Stimulated activated CD4-positive, alpha-beta T cell treated with anti-CD3 and anti-CD28 coated beads, Interleukin-4, amount 100 ng/mL, for 1 hour (primary cell): ENCODE measurements at places on chromosomes 1 and 21.

DNA sequence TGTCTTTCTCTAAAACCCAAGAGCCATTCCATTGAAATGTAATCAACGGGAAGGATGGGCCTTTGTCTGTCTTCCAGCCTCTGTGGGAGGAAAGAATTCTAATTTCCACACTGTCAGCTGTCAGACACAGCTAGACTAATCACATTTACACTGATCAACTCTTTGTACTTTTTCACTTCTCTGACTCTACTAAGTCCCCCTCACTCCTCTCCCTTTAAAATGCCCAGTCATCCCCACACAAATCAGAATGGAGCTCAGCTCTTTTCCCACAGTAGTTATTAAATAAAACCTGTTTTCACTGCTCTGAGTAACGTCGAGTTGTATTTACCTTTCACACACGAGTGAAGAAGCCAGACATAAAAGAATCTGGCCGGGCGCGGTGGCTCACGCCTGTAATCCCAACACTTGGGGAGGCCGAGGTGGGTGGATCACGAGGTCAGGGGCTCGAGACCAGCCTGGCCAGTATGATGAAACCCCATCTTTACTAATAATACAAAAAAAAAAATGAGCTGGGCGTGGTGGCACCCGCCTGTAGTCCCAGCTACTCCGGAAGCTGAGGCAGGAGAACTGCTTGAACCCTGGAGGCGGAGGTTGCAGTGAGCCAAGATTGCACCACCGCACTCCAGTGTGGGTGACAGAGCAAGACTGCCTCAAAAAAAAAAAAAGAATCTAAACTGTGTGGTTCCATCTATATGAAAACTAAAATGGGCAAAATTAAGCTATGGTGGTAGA is 13.3 kb downstream of the ZBTB8OS start:
- no peak for DNase-seq

DNA sequence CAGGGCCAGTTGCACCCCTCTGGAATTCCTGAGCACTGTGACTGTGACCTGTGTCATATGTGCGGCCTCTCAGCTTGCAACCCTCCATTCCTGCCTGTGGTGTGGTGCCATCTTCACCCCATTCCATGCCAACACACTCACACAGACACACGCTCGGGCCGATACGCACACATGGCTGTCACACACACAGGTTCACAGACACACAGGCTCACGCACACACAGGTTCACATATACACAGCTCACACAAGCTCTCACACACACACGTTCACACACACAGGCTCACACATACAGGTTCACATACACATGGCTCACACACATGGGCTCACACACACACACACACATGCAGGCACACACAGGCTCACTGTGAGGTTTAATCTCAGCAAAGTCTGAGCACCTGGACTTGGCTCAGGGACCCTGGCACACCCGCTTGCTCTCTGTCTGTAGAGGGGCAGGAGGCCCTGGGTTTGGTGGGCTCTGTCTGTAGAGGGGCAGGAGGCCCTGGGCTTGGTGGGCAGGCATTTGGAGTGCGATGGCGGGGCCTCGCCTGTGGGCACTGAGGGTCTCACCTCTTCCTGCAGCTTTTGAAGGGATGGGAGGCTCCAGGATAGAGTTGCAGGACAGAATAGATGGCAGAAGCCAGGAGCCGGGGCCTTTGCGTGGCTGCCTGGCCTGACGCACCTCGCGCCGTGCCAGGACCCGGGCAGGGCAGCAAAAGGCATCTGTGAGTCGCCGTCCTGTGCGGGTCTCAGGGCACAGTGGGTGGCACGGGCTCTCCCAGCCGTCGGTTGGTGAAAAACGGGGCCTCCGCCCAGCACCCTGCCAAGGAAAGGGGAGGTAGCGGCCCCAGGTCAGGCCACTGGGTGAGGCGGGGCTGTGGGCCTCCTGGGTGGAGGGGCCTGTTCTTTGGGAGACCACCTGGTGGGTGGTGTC is 17.1 kb downstream of the COL18A1 start:
- no peak for DNase-seq

- DNase-seq = no peak
Measured at GRCh38 chr1:160373696-160374095, 6.8 kb downstream of the NHLH1 start.

GRCh38 chr1:51044834-51045233 is 57.2 kb upstream of the C1orf185 start:
- DNase-seq = no peak

DNA sequence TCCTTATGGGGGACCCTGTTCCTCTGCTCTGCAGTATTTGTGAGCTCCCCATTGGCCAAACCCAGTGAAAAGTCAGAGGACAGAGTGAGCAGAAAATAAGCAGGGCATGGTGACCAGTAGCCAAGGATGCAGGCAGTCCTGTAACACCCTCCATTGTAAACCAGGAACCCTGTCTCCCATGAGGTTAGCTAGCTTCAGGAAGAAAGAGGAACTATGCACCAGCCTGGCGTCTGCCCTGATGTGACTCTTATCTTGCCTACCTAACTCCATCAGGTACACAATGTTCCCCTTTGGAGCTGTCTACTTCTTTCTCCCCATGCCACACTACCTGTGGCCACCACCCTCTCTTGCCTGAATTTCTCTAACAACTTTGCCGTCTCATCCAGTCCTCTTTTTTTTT is 119.2 kb downstream of the LRIG2 start:
- DNase-seq = no peak

DNA sequence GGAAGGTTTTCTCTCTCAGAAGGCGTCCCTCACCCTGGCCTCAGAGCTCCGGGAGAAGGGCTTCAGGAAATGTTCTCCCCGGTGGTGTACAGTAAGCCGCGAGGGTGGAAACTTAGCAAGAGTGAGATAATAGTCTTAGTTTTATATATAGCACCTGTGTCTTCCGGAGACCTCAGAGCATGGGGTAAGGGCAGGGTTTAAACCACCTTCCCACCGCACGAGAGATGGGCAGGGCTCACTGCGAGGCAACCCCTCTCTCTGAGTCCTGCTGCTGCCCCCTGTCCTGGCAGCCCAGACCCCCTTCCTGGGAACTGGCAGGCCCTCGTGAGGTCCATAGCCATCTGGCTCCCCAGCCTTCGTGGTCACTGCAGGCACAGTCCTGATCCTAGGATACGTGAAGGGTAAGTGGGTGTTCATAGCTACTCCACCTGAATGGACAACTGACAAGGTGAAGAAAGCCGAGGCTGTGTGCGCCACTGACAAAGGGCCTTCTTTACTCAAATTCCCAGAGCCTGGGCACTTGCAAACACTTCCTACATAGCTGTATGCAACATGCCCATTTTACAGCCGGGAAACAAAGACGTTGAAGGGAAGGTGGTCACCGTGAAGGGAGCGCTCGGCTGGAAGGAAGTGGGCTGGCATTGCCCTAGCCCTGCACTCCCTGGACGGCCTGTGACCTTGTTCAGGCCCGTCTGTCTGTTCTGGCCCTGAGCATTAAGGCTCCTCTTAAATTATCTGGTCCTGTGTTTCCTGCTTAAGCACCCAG is 26.9 kb downstream of the ITPKB start:
- DNase-seq = peak; percentile 32

GRCh38 chr1:207970329-207971233 is 59.7 kb upstream of the CD34 start:
- DNase-seq = no peak

GRCh38 chr1:16978139-16978538 is 2.3 kb downstream of the MFAP2 start:
- DNase-seq = no peak

- no peak for DNase-seq
Measured at GRCh38 chr1:95903060-95903459, 669.0 kb downstream of the RWDD3 start.

- DNase-seq = no peak
Measured at GRCh38 chr1:243595527-243596210, 254.4 kb downstream of the AKT3 start.

- DNase-seq = no peak
Measured at GRCh38 chr1:245440922-245441321, 286.1 kb downstream of the KIF26B start.

DNA sequence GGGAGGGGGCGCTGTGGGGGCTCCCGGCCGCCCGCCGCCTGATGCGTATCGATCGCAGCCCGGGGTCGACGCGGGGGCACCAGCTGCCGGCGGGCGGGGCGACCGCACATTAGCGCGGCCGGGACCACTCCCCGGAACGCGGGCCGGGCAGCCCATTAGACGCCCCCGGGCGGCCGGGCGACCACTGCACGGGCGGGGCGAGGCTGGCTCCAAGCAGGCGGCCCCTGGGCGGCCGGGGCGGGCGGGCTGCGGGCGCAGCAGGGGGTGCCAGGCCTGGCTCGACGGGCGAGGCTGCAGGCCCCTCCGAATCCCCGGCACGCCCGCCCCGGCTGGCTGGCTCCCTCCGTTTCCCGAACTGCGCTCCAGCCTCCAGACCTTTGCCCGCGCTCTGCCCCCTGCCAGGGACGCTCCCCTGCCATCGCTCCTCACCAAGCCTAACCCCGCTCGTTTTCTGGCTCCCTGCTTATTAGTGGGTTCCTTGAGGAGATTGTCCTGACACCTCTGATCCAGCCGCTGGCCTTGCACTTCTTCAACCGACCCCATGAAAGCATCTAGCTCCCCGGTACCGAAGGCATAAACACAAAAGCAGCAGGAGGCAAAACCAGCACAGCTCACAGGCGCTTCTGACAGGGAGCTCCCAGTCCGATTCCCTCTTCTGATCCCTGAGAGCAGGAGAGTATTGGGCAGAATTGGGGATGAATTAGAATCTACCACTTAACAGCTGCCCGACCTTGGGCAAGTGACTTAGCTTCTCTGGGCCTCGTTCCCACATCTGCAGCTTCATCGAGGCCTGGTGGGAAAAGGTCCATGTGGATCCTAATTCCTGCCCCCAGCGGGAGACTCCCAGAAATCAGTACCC is 92.6 kb upstream of the CASZ1 start:
- DNase-seq = no peak

DNA sequence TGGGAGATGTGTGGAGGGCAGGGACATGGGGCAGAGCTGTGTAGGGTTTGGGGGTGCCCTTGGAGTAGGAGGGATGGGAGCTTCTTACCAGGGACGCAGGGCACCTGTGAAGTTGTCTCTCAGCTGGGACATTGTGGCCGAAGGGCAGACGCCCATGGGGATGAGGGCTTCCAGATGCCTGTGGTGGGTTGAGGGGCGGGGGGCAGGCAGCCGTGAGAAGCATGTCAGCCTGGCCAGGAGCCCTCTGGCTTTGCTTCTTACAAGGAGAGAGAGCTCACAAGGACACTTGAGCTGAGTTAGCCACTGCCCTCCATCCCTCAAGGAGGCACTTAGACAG is 8.5 kb downstream of the A3GALT2 start:
- DNase-seq = no peak

GRCh38 chr1:88043834-88044233 is 640.2 kb upstream of the PKN2 start:
- no peak for DNase-seq

DNA sequence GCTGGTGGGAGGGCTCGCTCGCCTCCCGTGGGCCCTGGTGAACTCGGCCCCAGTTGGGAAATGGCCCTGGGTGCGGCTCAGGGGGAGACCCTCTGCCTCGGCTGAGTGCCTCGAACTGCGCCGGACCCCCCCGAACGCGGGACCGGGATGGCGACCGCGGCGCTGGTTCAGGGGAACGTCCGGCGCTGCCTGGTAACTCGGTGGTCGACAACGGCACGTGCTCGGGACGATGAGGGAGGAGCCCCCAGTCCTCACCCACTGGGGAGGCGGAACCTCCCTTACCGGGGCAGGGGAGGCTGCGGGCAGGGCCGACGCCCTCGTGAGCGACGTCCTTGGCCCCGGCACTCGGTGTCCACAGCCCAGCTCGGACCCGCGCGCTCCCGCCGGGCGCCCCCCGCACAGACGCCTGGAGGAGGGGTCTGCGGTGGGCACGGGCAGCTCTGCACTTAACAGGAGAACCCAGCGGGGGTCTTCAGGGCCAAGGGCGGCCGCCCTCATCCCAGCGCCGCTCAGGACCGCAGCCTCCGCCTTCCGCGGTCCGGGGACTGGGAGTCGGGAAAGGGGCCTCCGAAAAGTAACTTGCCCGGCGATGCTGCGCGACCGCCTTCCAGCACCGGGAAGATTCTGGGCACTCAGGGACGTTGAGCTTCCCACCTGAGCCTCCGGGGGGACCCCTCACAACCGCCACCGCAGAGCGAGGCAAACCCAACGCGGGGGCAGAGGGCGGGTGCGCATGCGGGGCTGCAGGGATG is 1.7 kb downstream of the HES4 start:
- no peak for DNase-seq

- no peak for DNase-seq
Measured at GRCh38 chr1:21451981-21452411, 12.1 kb downstream of the NBPF3 start.

- DNase-seq = no peak
Measured at GRCh38 chr21:43970551-43970950, 41.6 kb upstream of the TRAPPC10 start.

DNA sequence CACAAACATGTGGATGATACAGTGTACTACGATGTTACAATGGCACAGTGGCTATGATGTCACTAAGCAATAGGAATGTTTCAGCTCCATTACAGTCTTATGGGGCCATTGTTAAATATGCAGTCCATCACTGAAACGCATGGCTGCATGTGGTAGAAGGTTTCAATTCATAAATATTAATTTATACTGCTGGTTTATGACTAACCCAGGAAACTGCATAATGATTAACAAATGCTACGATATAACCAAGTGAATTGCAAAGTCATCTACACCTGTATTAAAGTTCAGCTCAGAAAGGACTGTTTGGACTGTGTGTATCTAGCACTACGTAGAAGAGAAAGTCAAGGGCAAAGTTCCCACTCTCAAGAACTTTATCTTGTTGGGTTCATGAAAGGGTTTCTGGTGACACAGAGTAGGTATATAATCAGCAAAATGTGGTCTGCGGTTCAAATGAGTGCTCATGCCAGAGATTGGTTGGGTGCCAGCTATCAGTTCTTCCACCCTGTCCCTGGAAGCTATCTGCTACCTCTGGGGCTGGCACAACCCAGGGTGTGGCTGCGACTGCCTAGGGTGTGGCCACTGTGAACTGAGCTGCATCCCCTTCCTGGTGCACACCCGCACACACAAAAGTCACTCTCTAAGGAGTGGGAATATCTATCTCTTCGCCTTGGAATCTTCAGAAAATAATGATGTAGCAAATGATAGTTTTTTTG is 14.8 kb downstream of the MGST3 start:
- no peak for DNase-seq

DNA sequence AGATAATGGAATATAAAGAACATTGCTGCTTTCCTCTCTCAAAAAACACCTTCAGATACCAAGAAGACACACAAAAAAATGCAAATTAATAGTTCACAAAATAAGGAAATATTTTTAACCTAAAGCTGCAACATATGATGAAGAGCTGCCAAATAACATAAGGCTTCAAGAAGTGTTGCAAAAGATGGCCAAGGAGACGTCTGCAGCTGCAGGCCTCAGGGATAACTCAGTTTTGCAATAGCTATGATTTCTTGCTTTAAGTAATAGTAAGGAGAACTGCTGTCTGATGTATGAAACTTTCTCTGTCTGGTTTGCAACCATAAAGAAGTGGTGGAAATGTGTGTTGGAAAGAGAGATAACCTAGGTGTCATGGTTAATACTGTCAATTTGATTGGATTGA is 1237.5 kb downstream of the MRPL39 start:
- no peak for DNase-seq

GRCh38 chr1:154499446-154499845 is 2.6 kb upstream of the TDRD10 start:
- DNase-seq = no peak
